ENCODE measurements at places on chromosomes 16 and 17.

DNA sequence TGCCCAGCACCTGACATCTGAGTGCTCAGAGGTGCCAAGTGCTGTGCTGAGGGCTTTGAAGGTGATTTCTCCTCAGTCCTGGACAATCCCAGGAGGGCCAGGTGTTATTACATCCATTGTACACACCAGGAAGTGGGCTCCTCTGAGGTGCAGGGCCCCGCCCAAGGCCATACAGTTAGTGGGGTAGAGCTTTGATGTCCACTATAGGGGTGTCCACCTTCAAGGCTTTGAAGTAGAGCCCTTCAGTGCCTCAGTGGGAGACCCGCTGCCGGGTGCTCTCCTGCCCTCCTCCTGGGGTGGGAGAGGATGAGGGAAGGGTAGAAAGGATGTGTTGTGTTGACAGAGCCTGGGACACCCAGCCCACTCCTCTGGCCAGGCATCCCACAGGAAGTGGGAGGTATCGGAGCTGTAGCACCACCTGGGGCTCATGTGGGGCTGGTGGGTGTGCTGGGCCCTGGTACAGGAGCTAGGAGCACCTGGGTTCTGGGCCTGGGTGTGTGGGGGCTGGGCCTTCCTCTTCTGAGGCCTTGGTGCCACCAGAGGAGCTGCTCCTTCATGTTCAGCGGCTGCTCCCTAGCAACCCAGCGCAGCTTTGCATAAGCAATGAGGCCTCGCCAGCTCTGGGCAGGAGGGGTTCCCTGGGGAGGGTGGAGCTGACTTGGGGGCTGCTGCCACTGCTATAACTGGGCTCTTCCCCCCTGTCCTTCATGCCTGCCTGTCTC lies 7.4 kb downstream of the LASP1 start:
- no peak for DNase-seq

DNA sequence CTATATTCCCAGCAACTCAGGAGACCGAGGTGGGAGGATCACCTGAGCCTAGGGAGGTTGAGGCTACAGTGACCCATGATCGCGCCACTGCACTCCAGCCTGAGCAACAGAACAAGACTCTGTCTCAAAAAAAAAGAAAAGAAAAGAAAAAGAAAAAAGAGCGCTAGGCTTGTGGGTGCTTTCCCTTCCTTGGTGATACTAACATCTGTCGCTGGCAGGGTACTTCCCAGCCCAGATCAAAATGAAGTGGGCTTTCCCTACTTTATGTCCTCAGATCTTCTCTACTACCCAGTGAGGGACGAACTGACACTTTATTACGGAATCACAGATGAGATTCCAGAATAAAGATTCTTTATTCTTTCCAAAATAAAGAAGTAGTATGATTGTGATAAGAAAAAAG lies 103.8 kb upstream of the NOL11 start:
- no peak for DNase-seq

- DNase-seq, result no peak
Measured at GRCh38 chr17:77426676-77427386, 286.1 kb downstream of the SEC14L1 start.

- DNase-seq, result no peak
Measured at GRCh38 chr16:31177136-31177535, 2.8 kb upstream of the FUS start.

DNA sequence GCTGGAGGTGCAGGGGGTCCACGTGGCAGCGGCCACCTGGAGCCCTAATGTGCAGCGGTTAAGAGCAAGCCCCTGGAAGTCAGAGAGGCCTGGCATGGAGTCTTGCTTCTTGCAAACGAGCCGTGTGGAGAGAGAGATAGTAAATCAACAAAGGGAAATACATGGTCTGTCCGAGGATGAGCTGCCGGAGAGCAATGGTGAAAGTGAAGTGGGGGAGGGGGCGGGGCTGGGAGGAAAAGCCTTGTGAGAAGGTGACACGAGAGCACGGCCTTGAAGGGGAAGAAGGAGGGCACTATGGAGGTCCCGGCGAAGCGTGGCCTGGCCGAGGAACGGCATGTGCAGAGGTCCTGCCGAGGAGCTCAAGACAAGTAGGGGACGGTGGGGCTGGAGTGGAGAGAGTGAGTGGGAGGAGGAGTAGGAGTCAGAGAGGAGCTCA lies 6.0 kb upstream of the SERPINF1 start:
- no peak for DNase-seq

GRCh38 chr16:6684076-6684673 lies 648.5 kb upstream of the RBFOX1 start:
- DNase-seq, result no peak

GRCh38 chr16:74749291-74750055 lies 25.1 kb downstream of the FA2H start:
- DNase-seq, result no peak

GRCh38 chr16:57640185-57640584 lies 11.8 kb downstream of the ADGRG1 start:
- no peak for DNase-seq

DNA sequence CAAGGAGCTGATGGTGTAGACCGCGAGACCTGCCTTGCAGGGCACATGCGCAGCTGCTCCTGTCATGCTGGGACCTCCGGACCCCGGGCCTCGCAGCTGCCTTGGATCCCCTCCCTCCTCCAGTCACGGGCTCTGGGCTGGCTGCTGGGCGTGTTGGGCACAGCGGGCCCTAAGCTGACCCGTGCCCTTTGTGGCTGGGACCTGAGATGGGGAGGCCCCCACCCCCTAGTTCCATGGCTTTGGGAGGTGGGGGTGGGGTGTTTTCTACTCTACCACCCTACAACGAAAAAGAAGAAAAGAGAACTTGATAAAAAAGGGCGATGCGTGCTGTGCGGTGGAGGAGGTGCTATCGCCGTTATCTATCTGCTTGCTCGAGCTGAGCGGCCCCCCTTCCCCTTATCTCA lies 14.5 kb downstream of the ZFPM1 start:
- no peak for DNase-seq

- peak; percentile 58 for DNase-seq
Measured at GRCh38 chr17:57783338-57783742, 38.2 kb upstream of the CCDC182 start.

- no peak for DNase-seq
Measured at GRCh38 chr16:22141767-22142166, 20.5 kb upstream of the SDR42E2 start.

- DNase-seq, result no peak
Measured at GRCh38 chr17:19553036-19553435, 19.4 kb downstream of the SLC47A1 start.

DNA sequence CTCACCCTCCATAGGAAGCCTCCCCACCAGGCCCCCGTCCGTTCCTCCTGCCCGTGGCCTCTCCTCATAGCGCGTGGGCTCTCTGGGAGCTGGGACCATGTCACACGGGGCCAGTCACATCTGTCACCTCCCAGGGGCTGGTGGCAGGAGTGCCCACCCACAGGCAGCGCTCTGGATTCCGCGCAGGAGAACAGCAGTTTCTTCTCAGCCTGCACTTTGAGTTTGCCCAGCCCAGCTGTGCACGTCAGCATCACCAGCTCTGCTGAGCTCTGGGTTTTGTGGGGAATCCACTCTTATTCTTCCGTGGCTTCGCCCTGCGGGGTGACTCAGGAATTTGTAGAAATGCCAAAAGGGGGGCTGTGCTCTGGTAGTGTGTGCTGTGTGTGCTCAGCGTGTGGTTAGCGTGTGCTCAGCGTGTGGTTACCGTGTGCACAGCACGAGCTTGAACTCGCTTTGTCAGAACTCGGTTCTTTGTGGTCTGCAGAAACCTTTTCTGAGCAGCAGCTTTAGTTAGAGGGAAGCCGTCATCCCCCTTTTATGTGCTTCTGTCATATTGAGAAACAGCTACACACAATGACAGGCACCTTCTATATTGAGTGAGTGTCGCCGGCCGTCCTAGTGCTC lies 3.2 kb downstream of the ACSF3 start:
- DNase-seq, result peak; percentile 56

DNA sequence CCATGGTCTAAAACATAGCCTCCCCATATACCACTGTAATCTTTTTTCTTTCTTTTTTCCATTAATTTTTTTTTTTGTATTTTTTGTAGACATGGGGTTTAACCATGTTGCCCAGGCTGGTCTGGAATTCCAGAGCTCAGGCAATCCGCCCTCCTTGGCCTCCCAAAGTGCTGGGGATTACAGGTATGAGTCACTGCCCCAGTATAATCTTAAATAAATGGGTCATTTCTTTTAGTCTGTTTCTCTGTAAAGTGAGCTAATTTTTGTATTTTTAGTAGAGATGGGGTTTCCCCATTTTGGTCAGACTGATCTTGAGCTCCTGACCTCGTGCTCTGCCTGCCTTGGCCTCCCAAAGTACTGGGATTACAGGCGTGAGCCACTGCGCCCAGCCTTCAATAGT lies 5.7 kb upstream of the NME1 start:
- DNase-seq, result no peak

DNA sequence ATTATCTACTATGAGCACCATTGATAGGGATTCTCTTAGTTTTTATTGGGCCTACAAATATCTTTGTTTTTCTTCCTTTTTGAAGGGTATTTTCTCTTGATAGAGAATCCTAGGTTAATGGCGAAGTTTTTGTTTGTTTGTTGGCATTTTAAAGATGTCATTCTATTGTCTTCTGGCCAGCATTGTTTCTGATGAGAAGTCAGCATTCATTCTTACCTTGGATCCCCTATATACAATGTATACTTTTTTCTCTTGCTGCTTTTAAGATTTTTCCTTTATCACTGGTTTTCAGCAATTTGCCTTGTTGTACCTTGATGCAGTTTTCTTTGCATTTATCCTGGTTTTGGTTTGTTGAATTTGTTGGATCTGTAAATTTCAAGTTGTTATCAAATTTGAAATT lies 130.1 kb downstream of the TOX3 start:
- DNase-seq, result no peak

GRCh38 chr17:82615084-82616020 lies 32.9 kb downstream of the WDR45B start:
- no peak for DNase-seq

GRCh38 chr16:9836118-9836736 lies 346.0 kb downstream of the GRIN2A start:
- no peak for DNase-seq

DNA sequence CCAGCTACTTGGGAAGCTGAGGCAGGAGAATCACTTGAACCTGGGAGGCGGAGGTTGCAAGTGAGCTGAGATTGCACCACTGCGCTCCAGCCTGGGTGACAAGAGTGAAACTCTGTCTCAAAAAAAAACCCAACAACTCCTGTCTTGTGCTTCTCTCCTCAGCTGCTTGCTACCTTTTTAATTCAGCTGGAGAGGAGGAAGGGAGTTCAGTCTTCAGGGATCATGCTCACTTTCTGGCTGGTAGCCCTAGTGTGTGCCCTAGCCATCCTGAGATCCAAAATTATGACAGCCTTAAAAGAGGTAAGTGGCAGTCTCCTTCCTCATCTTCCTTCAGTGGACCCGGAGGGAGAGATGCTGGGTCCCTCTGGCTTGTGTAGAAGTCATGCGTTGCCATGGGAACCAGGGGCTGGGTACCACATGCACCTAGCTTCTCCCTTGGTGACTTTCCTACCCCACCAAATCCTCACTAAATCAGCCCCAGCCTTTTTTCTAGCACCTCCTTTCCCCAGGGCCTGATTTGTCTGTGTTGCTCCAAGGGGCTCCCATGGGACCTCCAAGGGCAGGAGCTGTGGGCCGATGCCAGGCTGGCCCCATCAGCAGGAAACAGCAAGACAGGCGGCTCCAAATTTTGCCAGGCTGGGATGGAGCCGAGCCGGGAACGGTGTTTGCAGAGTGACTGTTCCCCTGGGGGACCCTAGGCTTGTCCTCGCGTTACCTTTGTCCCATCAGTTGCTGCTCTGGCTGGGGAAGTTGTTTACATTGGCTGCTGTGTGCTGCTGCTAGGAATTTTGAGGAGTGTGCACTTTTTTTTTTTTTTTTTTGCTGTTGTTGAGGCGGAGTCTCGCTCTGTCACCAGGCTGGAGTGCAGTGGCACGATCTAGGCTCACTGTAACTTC lies 65.2 kb downstream of the ABCC1 start:
- DNase-seq, result no peak

- no peak for DNase-seq
Measured at GRCh38 chr17:65533056-65533745, 28.2 kb downstream of the AXIN2 start.

DNA sequence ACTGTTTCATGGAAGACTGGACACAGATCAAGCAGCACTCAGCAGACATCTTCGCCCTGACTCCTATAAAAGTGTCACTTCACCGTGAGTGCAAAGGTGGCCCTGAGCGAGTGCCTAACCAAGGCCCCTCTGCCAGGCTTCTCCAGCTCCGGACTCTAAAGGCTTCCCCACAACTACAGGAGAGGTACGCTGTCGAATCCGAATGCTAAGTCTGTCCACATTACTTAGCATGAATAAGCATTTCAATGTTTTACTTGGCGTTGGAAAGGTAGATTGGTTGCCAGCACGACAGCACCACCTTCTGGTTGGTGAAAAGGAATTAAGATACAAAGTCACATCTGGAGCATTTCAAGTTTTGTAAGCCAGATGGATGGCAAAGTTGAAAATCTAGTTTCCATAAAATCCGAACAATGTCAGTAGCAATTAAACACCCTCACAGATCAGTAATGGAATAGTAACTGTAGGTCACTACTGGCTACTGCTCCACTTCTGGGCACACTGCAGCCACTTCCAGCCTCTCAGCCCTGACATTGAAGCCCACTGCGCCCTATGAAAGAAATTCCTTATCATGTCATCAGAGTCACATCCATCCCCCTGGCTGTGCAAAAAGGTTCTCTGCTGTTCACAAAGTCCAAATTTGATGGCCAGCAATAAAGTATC lies 100.9 kb downstream of the PARN start:
- peak; percentile 32 for DNase-seq

GRCh38 chr17:82670661-82671450 lies 22.6 kb upstream of the WDR45B start:
- DNase-seq, result no peak

- DNase-seq, result no peak
Measured at GRCh38 chr16:74771656-74772315, 2.8 kb downstream of the FA2H start.

DNA sequence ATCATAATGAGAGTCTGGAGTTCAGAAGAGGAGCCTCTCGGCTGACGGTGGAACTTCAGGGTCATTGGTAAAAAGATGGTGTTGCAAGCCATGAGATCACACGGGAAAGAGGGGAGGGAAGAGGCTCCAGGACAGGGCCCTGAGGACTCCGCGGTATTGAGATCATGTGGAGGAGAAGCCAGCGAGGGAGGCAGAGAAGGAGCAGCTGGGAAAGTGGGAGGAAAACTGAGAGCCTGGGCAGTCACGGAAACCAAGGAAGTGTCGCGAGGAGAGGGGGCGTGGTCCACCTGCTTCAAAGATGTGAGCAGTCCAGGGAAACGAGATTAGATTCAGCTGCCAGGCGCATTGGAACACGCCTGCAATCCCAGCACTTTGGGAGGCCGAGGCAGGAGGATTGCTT lies 27.7 kb upstream of the SBK1 start:
- DNase-seq, result no peak

All from stimulated activated CD4-positive, alpha-beta T cell treated with anti-CD3 and anti-CD28 coated beads, Interleukin-2, amount 100 ng/mL, for 4 hours (primary cell).